Stromal cell of bone marrow (primary cell): ENCODE measurements at places on chromosomes 7 and 10.

- DNase-seq: no peak
These were observed 169.5 kb downstream of the CPED1 start for GRCh38 chr7:121157885-121158590.

DNA sequence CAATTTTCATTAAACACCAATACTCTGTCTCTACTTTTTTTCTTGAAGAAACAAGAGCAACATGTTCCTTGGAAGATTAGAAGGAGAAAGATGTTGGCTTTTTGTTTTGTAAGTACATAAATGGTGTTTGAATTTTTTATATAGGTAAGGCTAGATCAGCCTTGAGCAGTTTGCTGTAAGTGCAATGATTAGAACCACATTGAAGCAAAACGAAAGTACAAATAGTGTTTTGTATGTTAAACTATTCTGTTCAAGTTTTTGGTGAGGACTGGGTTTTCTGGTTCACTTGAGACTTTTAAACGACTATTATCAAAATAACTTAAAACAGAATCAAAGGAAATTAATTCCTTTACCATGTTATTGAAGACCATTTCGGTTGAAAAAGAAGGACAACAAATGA, 162.9 kb upstream of the NRP1 start:
- DNase-seq: no peak

DNA sequence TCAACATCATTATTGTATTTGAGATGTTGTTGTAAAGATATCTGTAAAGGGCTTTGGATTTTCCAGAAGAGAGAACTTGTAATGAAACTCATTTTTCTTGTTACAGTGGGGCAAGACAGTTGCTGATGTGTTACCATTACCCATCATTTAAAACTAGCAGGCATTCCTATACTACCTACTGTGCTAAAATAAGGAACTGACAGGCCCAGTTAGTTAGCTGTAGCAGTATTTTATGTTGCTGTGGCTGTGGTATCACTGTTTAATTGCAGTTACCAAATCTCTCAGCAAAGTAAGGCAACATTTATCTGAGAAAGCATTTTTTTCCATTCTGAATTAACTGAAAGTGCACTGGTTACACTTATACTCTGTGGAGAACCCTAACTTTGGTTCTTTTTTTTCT, 9.9 kb downstream of the ST7 start:
- no peak for DNase-seq

DNA sequence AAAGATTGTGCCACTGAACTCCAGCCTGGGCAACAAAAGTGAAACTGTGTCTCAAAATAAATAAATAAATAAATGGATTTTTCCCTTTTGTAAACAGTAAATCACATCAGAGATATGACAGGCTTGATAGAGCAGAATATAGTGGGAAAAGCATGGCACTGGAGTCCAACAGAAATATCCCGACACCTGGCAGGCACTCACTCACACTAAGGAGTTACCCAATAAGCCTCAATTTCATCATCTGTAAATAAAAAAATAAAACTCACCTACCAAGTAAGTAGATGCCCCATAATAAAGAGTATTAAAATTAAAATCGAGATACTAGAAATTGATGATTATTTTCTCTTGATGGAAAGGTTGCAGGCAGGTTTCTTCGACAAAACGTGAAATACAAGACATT, 1.7 kb downstream of the ATE1 start:
- no peak for DNase-seq

DNA sequence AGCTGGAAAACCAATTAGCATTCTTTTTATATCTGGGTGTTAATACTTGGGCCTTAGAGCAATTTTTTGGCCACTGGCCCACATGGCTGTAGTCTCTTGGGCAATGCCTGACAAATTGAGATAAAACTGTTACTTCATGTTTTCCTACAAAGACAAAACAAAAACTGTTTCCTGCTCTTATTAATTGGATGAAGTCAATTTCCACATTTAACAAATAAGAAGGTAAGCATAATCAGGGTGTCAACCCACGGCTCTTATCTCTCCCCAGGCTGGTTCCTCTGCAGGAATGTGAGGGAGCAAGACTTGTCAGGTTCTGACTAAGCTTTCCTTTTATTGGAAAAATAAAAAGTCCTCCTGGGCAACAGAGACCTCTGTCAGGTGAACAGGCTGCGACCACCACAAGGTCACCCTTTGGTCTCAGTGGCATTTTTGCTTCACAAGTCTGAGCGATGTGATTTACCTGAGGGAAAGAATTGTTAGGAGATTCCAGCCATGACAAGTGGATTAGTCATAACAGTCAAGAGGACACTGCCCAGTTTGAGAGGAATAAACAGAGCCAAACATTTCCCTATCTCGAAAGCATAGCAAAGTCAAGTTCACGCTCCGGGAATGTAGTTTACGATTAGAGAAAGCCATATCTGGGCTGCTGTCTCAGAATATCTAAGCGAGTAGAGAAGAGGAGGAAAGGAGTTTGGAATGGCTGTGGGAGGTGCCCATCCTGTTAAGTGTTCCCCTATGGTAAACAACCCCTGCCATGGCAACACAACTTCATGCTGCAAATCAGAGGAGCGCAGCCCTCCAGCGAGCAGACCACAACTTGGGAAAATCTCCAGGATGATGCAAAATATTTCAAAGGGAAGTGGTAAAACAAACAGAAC, 144.4 kb downstream of the TES start:
- DNase-seq: peak; percentile 95

- DNase-seq: no peak
These were observed 55.5 kb downstream of the TACR2 start for GRCh38 chr10:69361303-69361614.

GRCh38 chr7:102951839-102952238, 39.0 kb downstream of the LRRC17 start:
- DNase-seq: no peak

GRCh38 chr7:104820836-104821535, 193.0 kb upstream of the KMT2E start:
- DNase-seq: no peak

DNA sequence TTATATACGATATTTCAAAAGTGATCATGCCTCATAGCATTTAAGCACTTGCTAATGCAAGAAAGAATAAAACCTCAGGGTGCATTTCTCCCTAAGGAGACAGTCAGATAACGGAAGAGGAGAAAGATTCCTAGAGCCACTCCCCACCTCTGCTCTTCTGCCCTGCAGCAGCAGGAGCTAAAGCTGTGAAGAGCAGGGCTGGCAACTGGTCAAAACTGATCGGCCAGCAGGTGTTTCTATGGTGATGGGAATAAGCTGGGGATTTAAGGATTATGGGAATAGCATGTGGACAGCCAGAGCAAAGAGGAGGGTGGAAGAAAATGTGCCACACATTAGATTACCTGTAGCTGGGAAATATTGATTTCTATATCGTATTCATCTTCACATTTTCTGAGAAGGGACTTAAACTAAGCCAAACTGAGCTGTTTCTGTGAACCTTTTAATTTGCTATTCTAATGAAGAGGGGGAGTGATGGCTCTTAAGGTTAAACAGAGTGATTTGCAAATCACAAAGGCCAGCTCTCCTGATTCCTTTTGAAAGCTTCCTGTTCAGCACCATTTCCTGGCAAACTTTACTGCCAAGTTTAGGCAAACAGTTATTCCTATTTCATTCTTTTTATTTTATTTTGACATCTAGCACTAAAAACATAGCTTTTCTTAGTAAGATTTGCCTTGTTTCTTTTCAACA, 268.9 kb upstream of the PFKP start:
- no peak for DNase-seq
